ENCODE measurements at places on chromosomes 1 and 21. TPM values are rescaled to one million over a fixed set of nuclear protein-coding genes. Genes with fewer than 3 reads are reported as not detected.

- no peak for DNase-seq
Measured at GRCh38 chr1:232440325-232441035, 189.5 kb downstream of the SIPA1L2 start.

- peak; percentile 75 for DNase-seq
Measured at GRCh38 chr1:20792196-20792595, 5.1 kb upstream of the HP1BP3 start.

The AGT gene
- total RNA-seq, result not detected

The KCNQ4 gene
- 3.4 TPM for total RNA-seq

DNA sequence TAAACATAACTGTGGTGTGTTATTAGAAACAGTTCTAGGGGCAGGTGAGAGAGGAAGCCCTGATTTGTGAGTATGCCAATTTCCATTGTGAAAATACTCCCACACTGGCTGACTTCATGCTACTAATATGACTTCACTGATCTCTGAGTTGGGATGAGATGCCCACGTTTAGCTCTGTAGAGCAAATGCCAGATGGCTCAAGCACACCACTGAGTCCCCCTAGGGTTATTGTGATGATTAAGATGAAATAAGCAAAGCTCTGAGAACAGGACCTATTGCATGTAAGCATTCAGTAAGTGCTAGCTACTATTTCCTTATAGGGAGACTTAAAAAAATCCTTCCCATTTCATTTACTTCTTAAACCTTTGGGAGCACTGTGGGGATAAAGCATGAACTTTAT is 117.6 kb downstream of the CENPF start:
- no peak for DNase-seq

All from umbilical cord (tissue), 2 donors.